ENCODE measurements at places on chromosomes 3 and 15.

DNA sequence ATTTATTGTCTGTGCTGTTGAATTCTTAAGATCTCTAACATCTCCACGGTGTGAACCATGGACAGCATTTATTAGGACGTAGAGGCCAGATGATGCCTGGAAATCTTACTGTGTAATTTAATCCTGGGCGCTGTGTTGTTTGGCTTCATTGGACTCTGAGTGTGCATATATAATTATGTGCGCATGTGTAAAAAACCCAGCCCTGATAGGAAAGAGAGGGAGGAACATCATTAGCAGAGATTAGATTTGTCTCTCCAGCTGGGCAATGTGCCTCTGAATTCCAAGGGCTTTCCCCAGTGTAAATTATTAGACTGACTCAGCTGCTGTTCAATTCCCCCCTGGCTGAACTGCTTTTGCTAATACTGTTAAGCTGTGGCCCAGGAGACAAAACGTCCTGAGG is 39.6 kb downstream of the MAP3K13 start:
- DNase-seq, result no peak

GRCh38 chr3:60475096-60475495 is 776.2 kb downstream of the FHIT start:
- no peak for DNase-seq

DNA sequence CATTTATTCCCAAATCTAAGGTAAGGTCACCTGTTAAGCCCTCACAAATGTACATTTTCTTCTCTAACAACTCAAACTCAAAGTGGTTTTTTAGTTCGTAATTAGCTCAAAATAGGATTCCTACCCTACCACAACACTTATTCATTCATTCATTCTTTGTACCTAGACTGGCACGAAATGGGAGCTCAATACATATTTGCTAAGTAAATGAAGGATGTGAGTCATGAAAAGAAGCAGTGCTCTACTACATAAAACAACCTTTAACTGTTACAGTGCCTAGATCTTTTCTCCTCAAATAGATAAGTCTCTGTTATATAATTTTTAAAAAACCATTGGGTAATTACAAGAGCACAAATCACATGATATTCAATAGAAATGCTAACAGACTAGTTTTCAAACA is 13.1 kb downstream of the RSL24D1 start:
- DNase-seq, result no peak

GRCh38 chr3:169581633-169582032 is 81.9 kb downstream of the MECOM start:
- DNase-seq, result no peak

DNA sequence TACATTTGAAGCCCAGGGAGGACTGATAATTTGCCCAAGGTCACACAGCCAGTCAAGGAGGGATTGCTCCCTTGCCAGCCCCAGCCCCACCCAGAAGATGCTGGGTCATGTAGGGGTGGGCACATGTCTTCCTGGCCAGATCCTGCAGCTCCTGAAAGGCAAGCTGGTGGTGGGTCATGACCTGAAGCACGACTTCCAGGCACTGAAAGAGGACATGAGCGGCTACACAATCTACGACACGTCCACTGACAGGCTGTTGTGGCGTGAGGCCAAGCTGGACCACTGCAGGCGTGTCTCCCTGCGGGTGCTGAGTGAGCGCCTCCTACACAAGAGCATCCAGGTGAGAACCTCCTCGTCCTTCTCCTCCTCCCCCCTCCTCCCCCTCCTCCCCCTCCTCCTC is 13.2 kb downstream of the ISG20 start:
- DNase-seq, result no peak

DNA sequence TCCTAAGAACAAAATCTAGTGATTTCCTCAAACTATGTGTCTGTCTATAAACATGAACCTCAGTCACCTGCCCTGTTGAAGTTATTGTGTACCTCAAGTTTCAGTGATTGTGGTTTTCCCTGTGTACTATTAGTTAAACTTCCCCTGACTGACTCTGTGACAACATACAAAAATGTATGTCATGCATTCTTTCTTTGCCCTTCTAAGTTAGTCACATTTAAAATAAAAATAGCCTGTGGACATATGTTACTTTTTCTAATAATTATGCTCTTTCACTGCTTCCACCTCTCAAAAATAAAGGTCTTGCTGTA is 29.8 kb downstream of the EPHA6 start:
- no peak for DNase-seq

DNA sequence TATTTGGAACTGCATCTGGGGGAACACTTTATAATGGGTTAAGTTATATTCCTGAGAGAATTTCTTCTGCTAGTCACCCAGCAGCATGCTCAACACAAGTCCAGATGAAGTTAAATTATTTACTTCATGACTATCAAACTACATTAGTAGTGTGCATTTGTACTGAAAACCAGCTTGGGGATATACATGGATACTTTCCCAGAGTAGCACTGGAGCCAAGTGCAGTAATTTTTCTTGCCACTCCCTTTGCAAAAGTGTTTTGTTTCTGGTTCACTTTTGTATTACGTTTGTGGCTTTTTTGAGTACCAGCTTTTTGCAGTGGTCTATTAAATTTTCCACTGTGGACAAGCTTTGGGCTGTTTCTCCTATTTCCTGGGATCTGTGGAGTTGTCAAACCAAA is 243.0 kb downstream of the AGBL1 start:
- no peak for DNase-seq

DNA sequence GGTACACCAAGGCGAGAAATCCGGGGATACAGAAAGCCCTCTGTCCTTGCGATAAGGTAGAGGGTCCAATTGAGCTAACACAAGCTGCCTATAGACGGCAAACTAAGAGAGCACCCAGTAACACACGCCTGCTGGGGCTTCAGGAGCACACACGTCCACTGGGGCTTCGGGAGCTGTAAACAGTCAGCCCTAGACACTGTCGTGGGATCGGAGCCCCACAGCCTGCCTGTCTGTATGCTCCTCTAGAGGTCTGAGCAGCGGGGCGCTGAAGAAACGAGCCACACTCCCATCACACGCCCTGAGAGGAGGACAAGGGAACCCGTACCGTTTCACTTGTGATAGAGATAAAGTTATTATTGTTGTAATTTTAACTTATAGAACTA is 486 bp downstream of the SAMMSON start:
- no peak for DNase-seq

GRCh38 chr3:194306771-194307640 is 44.1 kb downstream of the CPN2 start:
- no peak for DNase-seq

DNA sequence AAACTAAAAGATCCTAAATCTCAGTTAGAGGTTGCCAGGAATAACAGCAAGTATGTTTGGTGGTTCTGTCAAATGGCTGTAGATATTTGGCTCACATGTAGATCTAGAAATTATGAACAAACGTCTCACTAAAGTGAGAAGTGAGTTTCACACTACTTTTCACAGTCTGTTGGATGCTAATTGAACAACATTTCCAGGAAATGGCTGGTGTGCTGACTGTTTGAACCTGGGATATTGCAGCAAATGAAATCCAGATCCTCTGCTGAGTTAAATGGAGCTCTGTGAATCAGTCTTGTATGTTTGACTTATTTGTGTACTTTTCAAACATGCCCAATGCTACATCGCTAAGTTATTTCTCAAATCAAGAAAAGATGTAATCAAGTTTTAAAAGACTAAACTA is 21.3 kb upstream of the RSL24D1 start:
- no peak for DNase-seq

DNA sequence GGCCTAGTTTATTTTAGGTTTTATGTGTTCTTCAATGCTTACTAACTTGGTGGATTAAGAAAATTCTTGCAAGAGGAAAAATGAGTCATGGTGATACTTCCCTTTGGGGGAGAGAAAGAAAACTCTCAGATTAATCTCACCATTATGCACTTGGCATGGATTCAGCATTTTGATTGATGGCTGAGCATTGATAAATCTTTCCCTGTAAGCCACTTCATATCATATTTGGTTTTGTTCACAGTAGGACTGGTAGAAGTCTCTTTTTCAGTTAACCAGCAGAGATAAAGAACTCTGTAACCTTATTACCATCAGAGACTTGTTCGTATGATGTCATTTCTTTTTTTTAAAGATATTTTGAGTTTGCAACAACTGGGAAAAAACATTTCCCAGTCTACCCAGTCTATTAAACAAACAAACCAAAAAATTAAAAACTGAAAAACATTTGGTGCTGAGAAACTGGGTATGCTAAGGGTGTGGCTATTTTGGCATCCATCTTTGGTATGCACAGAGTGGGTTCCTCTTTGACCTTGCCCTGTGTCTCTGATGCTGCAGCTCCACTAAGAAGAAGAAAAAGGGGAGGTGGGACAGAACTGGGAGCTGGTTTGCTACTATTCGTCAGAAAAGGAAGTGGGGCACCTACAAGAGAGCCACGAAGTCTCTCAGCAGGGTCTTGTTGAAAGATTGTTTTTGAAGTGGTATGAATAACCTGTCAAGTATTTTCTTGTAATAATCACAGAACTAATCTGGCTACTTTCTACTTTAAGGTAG is 17.2 kb downstream of the TMOD3 start:
- DNase-seq, result no peak

DNA sequence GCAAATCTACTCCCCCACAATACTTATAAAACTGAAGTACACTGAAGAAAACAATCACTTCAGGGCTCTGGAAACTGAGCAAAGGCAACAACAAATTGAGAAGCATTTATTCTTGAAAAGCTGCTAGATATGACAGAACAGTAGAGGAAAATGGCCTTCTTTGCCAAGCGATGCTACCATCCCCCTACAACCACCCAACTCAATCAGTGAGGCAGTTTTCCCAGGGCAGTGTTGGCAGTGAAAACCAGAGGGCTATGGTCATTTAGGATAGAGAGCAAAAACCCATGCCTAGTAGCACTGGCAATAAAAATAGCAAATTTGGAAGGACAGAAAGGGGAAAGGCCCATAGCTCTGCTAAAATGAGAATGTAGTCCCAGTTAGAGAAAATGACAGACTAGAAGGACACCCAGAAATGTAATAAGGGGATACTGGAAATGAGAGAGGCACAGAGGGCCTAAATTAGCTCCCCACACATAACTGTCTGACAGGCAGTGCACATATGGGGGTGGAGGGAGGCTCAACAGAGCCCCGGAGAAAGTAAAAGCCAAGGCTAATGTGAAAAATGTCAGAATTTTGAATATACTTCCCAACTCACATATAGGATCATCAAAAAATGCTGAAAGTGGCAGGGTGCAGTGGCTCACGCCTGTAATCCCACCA is 143.5 kb downstream of the GSK3B start:
- no peak for DNase-seq

- no peak for DNase-seq
These were observed 11.0 kb downstream of the TSPAN3 start for GRCh38 chr15:77059786-77060361.
